Stimulated activated naive B cell treated with anti-CD40 and anti-IgM and Interleukin-4, amounts not matched to agents 10 μg/mL and 1 μg/mL and 100 μg/mL, for 72 hours (primary cell): ENCODE measurements at places on chromosomes 2 and 18.

GRCh38 chr18:9066817-9067306 lies 35.6 kb upstream of the NDUFV2 start:
- peak; percentile 73 for DNase-seq
- peak overlapping the region; percentile 93 for H3K27ac ChIP-seq
- H3K36me3 ChIP-seq = no peaks in the 10 kb centered on the region

- H3K4me3 ChIP-seq = no peak overlapping the region
- H3K27me3 ChIP-seq = peaks cover 37% of the 10 kb centered on the region
- H3K4me1 ChIP-seq = no peaks in the 10 kb centered on the region
- H3K36me3 ChIP-seq = peaks cover 7% of the 10 kb centered on the region
- no peak overlapping the region for H3K27ac ChIP-seq
- no peak for DNase-seq
Observed at GRCh38 chr2:20235655-20236305, 10.8 kb upstream of the SDC1 start.

GRCh38 chr2:83071914-83072313 lies 1387.2 kb downstream of the SUCLG1 start:
- no peaks in the 10 kb centered on the region for H3K4me1 ChIP-seq
- no peak overlapping the region for H3K27ac ChIP-seq
- H3K27me3 ChIP-seq = no peaks in the 10 kb centered on the region
- DNase-seq = no peak
- no peaks in the 10 kb centered on the region for H3K36me3 ChIP-seq
- H3K4me3 ChIP-seq = no peak overlapping the region

DNA sequence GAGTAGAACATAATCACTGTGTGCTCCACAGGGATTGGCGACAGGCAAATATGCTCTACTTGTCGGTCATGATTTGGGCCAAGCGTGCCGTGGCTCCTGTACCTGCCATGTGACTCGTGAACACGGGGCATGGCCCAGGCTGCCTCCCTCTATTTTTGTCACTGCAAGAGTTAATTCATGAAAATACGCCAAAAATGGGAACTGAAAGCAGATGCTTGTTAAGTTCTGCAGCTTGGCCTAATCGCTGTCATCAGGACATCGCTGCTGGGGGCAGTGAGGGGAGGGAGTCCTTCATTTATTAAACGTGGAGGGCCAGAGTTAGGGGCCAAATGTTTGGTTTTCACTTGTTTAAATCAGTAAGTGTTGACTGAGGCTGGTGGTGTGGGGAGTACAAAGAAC lies 177.8 kb downstream of the BCL2 start:
- peaks cover 67% of the 10 kb centered on the region for H3K36me3 ChIP-seq
- H3K27ac ChIP-seq = peak overlapping the region; percentile 98
- peak overlapping the region; percentile 79 for H3K4me3 ChIP-seq
